ENCODE measurements at places on chromosomes 13 and 19.
A peak's percentile ranks its signal among the peaks of the same experiment; 100 is the strongest.

- DNase-seq: no peak
These were observed 9.9 kb downstream of the ZNF611 start for GRCh38 chr19:52724701-52725514.

DNA sequence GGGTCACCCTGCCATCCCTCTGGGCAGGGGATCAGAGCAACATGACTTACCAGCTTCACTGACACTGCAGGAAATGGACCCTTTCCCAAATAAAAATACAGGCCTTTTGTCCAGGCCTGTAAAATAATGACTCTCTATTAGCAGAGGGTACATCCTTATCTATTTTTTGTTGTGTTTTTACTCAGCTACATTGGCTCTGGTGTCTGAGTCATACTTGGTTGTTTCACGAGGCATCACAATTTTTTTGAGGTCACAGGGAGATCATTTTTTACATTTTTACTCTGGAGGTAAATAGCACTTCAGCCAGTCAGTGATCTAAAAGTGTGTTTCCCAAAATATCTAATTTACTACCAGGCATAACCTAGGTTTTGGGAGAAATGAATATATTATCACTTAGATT lies 6.9 kb upstream of the HTR2A start:
- DNase-seq: no peak

DNA sequence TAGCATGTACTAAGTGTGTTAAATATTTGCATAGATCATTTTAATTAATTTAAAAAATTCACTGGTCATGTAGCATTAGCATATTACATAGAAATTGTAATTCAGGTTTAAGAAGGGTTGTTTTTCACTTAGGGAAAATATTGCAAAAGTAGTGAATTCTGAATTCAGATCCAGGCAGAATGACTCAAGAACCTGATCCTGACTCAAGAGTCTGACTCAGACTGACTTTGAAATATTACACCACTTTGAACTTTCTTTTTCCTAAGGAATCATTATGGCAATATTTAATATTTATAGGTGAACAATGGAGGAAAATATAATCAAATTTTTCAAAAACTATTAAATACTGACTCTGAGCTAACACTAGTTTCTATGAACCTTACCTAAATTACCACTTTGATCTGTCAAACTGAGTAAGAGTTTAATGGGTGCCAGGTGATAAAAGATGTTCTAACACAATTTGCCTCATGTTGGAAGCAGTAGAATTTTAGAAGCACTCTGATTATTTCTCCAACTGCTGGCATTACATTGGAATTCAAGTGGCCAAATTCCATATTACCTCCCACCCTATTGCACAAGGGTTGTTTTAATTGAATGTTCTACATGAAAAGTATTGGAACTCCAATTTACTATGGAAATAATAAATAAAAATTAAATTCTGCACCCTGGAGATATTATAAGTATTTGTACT lies 261.6 kb downstream of the SLITRK1 start:
- no peak for DNase-seq

DNA sequence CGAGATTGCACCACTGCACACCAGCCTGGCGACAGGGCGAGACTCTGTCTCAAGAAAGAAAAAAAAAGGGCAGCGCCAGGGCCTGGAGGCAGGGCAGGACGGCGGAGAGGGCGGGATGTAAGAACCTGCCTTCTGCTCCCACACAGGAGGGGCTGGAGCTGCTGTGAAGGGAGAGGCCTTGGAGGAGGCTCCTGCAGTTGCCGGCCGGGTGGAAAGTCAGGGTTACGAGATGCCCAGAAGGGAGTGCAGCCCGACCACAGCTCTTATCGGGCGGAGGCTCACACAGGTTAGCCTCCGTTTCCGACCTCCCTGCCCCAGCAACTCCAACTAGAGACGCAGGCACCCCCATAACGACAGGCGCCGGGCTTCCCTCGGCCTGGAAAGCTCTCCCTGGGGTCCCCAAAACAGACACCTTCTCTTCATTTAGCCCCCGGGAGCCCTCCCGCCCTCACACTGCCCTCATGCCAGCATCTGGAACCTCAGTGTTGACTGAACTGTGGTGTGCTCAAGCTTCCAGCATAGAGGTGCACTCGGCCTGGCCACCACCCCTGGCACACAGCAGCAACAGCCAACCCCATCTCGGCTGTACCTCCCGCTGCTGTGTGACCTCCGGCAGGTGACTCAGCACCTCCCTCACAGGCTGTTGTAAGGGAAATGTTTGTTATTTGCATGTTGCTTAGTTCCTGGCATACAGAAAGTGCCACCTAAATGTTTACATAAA lies 1.4 kb downstream of the PLPP2 start:
- DNase-seq: peak; percentile 65

- DNase-seq: peak; percentile 76
These were observed 5.2 kb upstream of the MLNR start for GRCh38 chr13:49214917-49215376.

- no peak for DNase-seq
These were observed 86.6 kb downstream of the ZDHHC20 start for GRCh38 chr13:21372530-21372929.

- DNase-seq: no peak
These were observed 12.0 kb downstream of the ZSWIM9 start for GRCh38 chr19:48182434-48182833.

GRCh38 chr13:96223231-96223630 lies 133.3 kb downstream of the HS6ST3 start:
- no peak for DNase-seq

DNA sequence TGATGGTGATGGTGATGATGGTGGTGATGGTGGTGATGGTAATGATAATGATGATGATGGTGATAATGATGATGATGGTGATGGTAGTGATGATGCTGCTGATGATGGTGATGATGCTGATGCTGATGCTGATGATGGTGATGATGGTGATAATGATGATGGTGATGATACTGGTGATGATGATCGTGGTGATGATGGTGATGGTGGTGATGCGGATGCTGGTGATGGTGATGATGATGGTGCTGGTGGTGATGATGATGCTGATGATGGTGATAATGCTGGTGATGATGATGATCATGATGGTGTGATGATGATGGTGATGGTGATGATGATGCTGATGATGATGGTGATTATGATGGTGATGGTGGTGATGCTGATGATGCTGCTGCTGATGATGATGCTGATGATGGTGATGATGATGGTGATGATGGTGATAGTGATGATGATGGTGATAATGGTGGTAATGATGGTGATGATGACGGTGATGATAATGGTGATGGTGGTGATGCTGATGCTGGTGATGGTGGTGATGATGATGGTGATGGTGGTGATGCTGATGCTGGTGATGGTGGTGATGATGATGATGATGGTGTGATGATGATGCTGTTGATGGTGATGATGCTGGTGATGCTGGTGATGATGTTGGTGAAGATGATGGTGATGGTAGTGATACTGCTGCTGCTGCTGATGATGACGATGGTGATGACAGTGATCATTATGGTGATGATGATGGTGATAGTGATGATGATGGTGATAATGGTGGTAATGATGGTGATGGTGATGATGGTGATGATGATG lies 62.8 kb downstream of the ZNF536 start:
- DNase-seq: no peak

GRCh38 chr13:66933994-66934393 lies 296.1 kb downstream of the PCDH9 start:
- DNase-seq: no peak

DNA sequence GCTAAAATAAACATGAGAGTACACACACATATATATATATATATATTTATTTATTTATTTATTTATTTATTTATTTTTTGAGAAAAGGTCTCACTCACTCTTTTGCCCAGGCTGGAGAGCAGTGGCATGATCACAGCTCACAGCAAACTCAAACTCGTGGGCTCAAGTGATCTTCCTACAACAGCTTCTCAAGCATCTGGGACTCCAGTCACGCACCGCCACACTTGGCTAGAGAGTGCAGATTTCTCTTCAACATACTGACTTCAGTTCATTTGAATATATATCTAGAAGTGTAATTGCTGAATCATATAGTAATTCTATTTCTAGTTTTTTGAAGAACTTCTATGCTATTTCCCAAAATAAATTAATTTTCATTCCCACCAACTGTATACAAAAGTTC lies 1711.8 kb downstream of the SLITRK5 start:
- DNase-seq: no peak

DNA sequence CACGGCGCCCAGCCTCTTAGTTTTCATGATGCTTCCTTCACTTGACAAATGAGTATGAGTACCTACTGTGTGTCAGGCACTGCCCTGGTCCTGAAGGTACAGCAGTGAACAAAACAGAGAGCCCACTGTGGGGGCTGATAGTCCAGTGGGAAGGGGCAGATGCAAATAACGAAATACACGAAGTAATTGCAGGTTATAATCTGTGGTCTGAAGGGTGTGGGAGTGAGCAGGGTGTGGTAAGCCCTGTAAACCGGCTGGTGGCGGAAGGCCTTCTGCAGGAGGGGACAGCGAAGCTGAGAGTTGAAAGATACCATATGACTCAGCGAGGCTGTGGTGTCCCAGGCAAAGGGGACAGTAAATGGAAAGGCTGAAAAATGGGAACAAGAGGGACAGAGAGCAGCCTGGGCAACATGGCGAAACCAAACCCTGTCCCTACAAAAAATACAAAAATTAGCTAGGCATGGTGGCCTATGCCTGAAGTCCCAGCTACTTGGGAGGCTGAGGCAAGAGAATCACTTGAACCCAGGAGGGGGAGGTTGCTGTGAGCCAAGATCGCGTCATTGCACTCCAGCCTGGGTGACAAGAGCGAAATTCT lies 60.5 kb downstream of the MAP4K1 start:
- DNase-seq: peak; percentile 70

DNA sequence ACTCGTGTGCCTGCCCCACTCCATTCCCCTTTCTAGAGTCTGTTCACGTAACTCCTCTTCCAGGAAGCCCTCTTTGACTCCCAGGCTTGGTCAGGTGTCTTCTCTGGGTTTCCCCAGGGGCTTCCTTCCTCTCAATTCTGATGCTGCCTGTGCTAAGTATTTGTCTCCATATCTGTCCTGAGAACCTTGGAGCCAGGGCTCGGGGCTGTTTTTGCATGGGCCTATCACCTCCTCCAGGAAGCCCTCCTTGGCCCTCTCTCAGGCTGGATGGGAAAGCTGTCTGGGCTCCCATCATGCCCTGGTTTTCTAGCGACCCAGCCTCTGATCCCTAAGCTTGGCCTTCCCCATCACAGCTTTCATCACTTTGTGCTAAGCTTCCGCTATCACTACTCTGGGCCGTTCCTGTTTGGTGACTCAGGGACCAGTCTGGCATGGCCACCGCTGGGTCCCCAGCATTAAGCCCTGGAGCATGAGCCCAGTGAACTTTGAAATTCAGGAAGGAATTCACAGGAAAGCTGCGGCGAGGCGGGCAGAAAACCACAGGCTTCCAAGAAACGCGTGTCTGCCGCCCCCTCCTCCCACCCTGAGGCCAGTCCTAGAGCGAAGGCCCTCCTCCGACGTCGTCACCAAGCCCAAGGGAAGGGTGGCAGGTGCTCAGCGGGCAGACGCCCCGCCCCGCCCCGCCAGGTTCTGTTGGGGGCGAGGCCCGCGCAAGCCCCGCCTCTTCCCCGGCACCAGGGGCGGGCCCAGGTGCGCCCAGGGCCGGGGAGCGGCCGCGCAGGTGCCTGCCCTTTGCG lies 486 bp upstream of the SPINT2 start:
- DNase-seq: peak; percentile 94

DNA sequence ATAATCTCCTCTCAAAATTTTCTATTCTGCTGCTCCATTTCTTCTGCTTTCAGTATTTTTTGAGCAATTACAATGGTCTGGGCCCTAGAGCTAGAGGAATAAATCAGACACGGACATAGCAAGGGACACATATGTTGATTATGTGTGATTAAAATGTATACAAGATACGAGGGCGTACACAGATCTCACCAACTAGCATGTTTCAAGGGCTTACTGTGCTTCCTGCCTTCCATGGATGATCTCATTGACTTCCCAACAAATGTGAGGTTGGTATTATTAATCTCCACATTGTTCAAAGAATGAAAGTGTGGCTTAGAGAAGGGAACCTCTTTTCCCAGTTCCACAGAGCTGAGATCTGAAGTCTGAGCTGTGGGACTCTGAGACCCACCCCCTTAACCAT lies 9.1 kb downstream of the PLD3 start:
- no peak for DNase-seq

DNA sequence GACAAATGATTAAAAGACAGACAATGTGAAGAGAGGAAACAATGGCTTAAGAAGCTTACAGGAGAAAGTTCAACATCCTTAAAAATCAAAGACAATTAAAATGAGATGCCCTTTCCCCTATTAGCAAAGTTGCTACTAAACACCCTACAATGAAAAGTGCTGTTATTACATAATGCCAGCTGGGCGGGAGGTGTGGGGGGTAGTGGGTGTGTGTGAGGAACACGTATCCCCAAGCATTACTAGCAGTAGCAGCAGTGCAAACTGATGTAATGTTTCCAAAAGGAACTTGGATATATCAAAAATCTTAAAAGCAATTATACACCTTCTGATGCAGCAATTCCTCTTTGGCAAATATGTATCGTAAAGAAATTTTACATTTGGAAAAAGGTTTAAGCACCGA lies 70.9 kb downstream of the PEG3 start:
- DNase-seq: no peak

GRCh38 chr13:29369060-29369743 lies 226.3 kb downstream of the SLC7A1 start:
- no peak for DNase-seq

DNA sequence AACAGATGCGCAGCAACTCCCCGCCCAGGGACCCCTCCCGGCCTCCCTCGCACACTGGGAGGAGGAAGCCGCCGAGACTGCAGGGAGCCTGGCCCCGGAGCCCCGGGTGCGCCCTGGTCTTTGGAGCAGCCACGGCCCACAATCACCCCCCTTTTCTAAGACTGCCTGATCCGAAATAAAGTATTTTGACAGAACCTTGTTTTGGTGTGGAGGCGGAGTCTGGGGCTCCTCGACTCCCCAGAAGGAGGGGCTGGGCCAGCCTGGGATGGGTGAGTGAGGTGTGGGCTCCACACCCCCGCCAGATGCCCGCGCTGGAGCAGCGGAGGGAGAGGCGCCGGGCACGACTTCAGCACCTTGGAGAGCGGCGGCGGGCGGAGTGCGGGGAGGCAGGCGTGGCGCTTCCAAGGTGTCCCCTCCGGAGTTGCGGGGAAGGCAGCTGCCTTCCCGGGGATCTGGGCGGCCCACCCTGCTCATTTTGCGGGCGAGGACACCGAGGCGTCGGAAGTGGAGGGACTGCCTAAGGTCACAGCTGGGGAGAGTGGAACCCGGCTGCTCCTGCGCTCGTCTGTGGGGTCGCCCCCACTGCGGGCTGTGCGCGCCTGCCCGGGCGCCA lies 9.4 kb downstream of the SIRT6 start:
- peak; percentile 95 for DNase-seq

GRCh38 chr19:54560881-54561385 lies 12.7 kb upstream of the LILRA2 start:
- no peak for DNase-seq

GRCh38 chr13:100305398-100305797 lies 216.5 kb downstream of the PCCA start:
- no peak for DNase-seq

DNA sequence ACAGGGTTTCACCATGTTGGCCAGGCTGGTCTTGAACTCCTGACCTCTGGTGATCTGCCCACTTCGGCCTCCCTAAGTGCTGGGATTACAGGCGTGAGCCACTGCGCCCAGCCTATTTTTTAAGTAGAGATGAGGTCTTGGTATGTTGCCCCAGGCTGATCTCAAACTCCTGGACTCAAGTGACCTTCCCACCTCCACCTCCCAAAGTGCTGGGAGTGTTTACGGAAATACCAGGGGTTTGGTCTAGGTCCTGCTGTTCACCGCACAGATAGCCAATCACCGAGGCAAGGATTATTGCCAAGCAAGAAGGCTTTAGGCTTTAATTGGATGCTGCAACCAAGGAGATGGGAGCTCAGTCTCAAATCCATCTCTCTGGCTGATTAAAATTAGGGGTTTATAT lies 11.6 kb downstream of the CLEC4G start:
- DNase-seq: no peak

Measured in activated CD4-positive, alpha-beta T cell treated with anti-CD3 and anti-CD28 coated beads, Interleukin-2, amount 10 ng/mL, durations not matched to agents 24 days and 14 days (primary cell).